ENCODE measurements at places on chromosomes 11 and 22. TPM values are rescaled to one million over a fixed set of nuclear protein-coding genes. Genes with fewer than 3 reads are reported as not detected.

DNA sequence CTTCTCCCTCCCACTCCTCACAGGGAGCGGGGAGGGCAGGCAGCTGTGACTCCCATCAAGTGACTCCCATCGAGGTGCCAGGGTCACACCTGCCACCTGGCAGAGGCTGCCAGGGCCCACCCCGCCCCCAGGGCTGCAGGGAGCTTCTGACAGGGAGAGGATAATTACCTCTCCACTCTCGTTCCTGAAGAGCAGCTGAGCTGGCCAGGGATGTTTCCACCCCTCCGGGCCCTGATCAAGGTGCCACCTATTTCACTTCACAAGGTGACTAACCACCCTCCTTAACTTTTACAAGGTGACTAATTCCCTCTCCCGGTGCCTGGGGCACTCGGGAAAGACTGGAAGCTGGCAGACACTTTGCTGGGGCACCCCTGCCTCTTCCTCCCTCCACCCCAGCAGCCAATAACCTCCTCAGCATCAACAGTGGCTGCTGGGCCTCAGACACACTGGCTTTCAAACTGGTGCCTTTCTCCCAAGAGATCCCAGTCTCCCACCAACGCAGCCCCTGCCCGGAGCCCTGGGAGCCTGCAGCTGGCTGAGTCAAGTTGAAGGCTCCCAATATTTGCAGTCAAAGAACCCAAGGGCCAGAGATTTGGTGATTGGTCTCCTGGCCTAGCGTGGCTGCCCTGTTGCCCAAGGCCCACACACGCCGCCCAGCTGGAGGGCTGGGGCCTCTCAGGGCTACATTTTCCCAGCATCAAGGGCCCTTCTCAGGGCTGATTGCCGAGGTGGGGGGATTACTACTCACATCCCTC is 22.0 kb upstream of the MYRF start:
- no peak for DNase-seq

DNA sequence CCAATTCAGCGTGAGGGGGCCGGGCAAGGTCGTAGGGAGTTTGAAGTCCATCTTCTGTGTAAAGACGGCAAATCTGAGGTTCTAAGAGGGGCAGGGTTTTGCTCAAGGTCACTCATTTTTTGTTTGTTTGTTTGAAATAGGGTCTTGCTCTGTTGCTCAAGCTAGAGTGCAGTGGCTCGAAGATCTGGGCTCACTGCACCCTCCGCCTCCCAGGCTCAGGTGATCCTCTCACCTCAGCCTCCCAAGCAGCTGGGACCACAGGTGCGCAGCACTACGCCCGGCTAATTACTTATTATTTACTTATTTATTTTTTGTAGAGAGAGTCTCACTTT is 355 bp upstream of the AP1B1 start:
- no peak for DNase-seq

DNA sequence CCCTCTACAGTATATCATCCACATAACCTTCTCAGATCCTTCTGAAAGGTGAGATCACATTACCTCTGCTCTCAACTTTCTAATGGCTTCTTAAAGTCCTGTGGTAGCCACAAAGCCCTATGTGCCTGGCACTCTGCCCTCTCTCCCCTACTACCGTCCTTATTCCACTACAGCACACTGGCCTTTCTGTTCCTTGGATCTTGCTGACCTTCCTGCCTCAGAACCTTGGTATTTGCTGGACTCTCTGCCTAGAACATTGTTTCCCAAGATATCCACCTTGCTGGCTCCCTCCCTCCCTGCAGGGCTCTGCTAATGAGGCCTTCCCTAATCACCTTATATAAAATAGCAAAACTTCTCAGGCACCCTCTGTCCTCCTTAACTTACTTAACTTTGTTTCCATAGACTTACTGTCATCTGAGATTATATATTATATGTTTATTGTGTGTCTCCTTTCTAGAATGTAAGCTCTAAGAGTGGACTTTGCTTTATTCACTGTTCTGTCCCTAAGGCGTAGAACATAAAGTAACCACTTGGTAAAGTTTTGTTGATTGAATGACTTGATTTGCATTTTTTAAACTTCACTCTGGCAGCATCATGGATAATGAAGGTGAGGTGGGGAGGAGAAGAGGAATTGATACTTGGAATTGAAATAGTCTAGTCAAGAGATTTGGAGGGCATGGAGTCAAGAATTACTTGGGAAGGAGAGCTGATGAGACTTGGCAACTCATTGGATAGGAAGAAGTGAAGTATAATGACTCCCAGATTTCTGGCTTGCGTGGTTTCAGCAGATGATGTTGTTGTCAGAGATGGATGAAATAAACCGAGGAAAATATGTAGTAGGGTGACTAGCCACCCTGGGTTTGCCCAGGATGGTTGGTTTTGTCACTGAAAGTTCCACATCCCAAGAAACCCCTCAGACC is 10.5 kb downstream of the POLD3 start:
- no peak for DNase-seq

GRCh38 chr22:18000441-18001039 is 23.8 kb downstream of the MICAL3 start:
- no peak for DNase-seq

GRCh38 chr22:41530890-41531714 is 13.2 kb downstream of the POLR3H start:
- no peak for DNase-seq

GRCh38 chr11:132523929-132524328 is 1008.4 kb downstream of the OPCML start:
- DNase-seq = no peak

Gene DERL3
- 5.2 TPM for total RNA-seq

GRCh38 chr11:60164550-60165075 is 18.3 kb downstream of the MS4A6A start:
- DNase-seq = no peak

DNA sequence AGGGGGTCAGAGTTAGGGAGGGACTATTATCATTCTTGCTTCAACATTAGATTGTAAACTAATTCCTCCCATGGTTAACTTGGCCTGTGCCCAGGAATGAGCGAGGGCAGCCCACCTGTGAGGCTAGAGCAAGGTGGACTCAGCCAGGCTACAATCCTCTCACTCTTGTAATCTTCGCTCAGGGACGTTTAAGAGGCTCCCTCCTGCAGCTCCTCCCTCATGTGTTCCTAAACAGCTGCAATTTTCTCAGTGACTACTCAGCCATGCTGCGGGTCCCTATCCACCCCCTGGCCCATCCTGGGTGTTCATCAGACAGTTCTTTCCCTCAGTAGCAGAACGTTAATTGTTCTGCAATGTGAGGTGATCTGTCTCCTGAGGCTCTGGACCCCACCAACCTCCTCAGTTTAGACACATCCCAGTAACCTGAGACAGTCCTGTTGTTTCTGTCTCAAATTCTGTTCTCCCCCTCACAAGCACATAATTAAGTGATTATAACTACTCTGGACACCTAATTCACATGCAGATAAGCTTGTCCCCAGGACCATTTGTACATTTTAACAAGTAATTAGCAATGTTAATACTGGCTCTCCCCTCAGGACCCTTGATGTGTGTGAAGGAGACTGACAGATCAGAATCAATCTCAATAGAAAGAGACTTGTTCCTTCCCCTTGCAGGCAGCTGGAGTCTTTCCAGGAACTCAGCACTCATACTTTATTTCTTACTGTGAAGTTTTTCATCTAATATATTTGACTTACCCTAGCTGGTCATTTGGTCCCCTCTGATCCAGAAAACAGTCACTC is 337.2 kb upstream of the B3GAT1 start:
- DNase-seq = no peak

- DNase-seq = peak; percentile 73
These were observed 37.0 kb upstream of the DNAJB7 start for GRCh38 chr22:40898850-40899357.

GRCh38 chr11:12214751-12215150 is 104.4 kb downstream of the MICAL2 start:
- DNase-seq = no peak

GRCh38 chr22:35963237-35963810 is 65.3 kb downstream of the RBFOX2 start:
- DNase-seq = no peak

- no peak for DNase-seq
These were observed 13.3 kb upstream of the MOB2 start for GRCh38 chr11:1499899-1500298.

DNA sequence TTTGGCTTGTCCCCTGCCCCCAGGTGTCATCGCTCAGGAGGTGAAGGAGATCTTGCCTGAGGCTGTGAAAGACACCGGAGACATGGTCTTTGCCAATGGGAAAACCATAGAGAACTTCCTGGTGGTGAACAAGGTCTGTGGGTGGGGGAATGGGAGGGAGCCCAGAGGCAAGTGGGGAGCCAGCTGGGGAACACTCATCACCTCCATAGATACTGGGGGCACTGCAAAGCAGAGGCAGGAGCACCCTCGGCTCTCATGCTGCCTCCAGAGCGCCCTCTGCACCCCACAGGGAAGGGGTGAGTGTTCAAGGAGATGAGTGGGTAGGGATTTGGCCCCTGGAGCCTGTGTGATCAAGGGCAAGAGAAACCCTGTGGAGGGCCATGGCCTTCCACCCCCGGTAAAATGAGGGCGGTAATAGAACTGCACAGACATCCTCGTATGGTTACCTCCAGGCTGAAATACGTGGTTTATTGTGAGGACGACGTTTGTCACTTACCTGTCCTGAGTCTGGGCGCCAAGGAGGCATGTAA is 14.0 kb downstream of the TMEM258 start:
- DNase-seq = no peak

Gene RBMXL2
- total RNA-seq = not detected

Gene JHY
- total RNA-seq = 1.4 TPM

Gene RHOD
- total RNA-seq = 38.5 TPM

DNA sequence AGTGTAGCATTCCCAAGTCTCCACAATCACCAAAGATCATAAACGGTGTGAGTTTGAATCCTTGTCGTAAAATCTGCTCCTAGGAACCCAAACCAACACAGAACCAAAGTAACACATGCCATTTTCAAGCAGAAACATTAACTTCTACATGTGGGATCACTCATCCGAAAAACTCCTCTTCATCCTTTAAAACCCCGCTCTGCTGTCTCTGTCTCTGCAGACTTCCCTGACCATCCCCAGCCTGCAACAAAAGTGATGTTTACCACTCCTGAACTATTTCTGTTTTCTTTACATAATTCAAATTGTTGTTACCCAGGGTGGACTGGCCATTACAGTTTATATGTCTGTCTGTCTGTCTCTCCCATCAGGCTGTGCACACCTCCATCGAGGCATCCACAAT is 54.0 kb downstream of the SLC1A2 start:
- DNase-seq = no peak

Gene INS
- total RNA-seq = not detected

GRCh38 chr11:96103721-96104120 is 179.8 kb upstream of the MTMR2 start:
- DNase-seq = no peak

GRCh38 chr22:44352378-44353035 is 39.8 kb upstream of the SHISAL1 start:
- no peak for DNase-seq

DNA sequence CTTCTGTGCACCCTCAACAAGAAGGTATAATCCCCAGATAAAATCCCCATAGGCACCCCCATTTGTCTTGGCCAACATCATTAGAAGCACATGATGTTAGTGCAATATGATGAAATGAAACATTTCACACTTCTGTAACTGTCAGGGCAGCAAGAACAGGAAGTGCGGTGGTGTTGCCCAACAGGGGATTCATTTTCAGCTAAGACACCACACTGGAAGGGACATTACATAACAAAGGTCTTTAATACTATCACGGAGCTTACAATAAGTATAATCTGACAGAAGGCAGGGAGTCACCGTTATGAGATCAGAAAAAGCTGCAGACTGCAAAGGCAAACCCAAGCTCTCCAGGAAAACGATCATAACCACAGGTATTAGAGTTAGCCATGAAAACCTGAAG is 2.0 kb downstream of the OR52W1 start:
- peak; percentile 47 for DNase-seq

GRCh38 chr11:88359541-88359940 is 22.0 kb upstream of the CTSC start:
- DNase-seq = no peak

- peak; percentile 98 for DNase-seq
These were observed at the start of gene RCE1 for GRCh38 chr11:66842896-66843775. TSS of gene RCE1 (plus strand) at chr11:66843441. CDS start at chr11:66843456, 15 bp downstream.

DNA sequence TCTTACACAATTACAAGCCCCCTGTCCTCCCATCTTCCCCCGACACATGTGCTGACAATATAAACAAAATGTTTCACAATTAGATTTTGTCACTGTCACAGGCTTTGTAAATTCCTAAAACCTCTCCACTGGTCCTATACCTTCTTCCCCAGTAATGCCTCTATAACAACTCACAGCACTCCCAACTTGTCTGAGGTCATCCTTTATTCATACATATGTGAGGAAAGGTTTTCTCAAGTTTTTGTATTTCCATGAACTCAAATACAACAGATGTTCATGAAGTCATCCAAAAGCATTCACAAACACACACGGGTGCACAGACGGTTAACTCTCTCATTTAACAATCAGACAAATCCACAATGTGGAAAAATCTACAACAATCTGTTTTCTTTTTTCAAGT is 1.9 kb downstream of the OR52H1 start:
- no peak for DNase-seq

Gene CNIH2
- not detected for total RNA-seq

- no peak for DNase-seq
These were observed 786 bp upstream of the MCAM start for GRCh38 chr11:119317592-119318239.

Gene CNGA4
- not detected for total RNA-seq

DNA sequence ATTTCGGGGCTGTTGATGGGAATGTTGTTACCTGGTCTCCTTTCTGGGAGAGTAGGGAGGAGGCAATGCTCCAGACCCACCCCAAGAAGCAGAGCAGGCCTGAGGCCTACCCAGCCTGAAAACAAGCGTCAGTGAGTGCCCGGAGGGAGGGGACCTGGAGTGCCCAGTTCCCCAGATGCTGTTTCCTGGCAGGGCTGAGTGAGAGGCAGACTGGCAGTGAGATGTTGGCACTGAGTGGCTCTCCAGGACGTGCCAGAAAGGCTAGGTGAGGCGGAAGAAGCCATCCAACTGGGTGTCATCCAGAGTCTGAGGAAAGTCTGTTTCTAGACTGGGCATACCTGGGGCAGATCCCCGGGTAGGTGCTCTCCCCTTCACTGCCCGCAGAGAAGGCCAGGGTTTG is 1.3 kb downstream of the POU2F3 start:
- DNase-seq = no peak

Gene OR5T2
- not detected for total RNA-seq

Gene GRK3
- 29.5 TPM for total RNA-seq

DNA sequence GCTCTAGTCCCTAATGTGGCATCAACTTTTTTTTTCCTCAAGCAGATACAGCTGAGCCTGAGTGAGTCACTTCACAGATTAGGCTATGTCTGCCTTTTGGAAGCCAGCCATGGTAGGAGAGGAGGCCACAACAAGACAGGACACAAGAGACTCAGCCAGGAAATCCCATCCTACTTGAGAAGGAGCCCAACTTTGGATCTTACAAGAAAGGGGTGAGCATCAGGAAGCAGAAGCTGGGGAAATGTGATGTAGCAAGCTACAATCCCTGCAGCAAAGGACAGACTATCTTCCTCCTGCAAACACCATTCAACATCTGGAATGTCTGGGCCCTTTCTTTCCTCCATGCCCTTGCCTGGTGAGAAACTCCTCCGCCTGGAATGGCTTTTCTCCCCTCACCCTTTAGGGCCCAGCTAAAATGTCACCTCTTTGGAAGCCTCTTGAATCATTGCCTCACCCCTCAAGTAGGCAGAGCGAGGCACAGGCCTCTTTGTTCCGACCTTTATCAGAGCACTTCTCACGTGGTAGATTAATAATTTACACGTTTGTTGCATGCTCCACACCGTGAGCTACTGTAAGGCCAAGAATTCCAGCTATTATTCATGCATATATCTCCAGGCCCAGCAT is 156.4 kb upstream of the PITPNB start:
- peak; percentile 62 for DNase-seq
